NCI-H1048 (cell line): ENCODE measurements at places on chromosomes 1 and 21.

DNA sequence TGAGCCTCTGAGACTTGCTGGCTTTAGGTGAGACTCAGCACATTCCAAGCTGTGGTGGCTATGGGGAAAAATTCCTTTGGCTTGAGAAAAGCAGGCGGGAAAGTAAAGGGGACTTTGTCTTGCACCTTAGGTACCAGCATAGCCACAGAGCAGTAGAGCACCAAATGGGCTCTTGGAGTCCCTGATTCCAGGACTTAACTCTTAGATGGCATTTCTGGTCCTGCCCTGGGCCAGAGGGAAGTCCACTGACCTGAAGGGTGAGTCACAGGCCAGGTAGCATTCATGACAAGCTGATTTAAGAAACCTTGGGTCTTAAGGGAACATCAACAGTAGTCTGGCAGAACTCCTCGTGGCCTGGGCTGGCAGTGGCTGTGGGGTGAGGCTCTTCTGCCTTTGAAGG lies 344.7 kb downstream of the DUSP10 start:
- DNase-seq = no peak

DNA sequence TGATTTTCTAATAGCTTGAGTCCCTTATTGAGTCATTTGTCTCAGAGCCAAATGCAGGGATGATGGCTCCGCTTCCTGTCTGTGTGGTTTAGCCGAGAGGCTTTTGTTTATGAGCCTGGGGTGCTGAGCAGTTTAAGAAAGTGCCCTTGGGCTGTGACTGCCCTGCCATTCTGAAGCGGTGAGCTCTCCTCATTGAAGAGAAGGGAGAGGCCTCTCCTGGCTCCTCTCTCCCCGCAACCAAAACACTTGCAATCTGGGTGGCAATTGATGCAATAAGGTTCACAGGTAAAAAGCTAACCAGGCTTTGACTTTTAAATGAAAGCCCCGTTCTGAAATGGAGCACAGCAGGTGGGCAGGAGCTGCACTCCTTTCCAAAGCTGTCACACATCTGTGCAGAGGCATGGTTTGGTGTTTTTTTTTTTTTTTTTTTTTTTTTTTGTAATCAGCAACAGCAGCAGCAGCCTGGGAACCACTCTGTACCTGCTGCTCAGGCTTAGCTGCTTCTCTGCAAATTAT lies 403.7 kb downstream of the SIPA1L2 start:
- no peak for DNase-seq

DNA sequence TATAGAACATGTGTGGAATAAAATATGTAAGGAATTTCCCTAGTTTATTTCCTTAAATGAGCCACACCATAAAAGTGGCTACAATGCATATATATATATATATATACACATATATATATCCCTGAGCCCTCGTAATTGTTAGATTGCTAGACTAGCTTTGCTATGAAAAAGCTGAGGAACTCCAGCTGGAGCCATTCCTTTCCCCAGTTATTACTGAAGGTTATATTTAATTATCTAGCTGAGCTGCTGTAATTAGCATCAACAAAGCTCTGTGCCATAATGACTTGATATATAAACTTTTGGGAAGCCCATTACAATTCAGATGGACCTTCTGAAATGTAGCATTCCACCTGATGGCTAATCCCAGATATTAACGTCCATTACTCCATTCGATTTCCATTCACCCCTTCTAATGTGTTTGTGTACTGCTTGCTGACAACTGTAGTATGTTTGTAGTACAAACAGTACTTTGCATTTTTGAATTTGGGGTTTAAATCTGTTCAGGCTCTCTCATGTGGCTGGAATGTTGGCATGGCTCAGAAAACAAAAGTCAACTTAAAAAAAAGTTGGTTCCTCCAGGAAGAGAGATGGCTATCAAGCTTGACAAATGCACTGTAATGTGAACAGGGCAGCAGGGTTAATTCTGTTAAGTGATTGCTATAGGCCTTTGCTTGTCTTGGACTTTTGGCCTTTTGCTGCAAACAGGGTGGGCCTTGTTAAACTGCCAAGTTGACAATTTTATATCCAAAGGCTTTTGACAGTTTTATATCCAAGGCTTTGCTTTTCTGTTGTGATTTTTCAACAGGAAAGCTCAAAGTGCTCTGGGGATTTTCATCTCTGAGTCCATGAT lies 170.0 kb downstream of the LTN1 start:
- DNase-seq = no peak

DNA sequence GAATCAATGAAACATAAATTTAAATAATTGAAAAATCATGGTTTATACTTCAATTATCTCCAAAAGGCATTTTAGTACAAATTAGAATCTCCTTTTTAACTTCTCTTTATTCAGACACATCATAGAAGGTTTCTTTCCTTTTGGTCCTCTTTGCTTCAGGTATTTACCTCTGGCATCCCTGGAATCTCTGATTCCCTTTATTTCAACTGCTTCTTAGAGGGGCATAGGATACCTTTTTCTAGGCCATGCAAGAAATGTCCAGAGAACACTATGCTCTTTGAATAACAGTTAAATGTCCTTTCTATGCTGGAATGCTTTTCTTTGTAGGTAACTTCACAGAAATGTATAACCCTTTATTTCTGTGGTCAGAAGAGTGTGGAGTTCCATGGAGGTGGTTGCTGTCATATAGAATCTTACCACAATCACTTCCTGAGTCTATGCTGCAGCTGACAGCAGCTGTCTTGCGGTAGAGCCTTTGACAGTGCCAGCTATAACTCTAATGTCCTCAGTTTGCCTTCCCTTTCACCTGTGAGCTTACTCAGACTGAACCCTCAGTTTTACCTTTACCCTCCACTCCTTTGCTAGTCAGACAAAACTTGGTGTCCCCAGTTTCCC lies 8.6 kb downstream of the LAMC2 start:
- DNase-seq = no peak

DNA sequence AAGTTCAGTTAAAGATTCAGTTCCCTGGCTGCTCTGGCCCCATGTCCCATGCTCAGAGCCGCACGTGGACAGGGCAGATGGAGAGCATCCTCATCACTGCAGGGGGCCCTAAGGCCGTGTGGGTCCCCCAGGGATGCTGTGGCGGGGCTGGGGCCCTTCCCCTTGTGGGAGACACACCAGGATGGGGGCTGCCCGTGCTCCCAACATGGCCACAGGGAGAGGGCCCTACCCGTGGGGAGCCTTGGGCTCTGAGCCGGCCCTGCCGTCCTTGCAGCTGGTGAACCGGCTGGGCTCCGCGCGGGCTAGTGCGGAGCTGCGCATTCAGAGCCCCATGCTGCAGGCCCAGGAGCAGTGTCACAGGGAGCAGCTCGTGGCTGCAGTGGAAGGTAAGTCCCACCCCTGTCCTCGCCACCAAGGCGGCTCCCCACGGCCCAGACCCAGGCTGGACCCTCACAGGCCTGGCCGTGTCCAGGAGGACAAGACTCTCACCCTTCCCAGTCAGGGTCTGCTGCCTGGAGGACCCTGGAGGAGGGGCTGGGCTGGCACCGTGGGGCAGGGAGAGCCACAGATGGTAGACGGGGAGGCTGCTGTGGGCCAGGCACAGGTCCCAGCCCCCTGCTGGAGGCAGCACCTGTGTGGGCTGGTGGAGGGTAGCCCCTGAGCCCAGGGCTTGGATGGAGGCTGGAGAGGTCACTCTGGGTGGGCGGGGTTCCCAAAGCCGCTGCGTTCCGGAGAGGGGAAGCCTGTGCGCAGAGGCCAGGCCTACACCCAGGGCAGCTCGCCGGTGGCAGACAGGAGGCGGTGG lies 53.8 kb downstream of the TRIM11 start:
- no peak for DNase-seq

- DNase-seq = no peak
Observed at GRCh38 chr1:10903821-10904220, 107.4 kb upstream of the CASZ1 start.

- DNase-seq = no peak
Observed at GRCh38 chr1:241810769-241811405, 37.1 kb upstream of the EXO1 start.

GRCh38 chr1:51671527-51672325 lies 54.8 kb downstream of the OSBPL9 start:
- no peak for DNase-seq

- DNase-seq = no peak
Observed at GRCh38 chr1:66312271-66312990, 221.5 kb upstream of the SGIP1 start.

DNA sequence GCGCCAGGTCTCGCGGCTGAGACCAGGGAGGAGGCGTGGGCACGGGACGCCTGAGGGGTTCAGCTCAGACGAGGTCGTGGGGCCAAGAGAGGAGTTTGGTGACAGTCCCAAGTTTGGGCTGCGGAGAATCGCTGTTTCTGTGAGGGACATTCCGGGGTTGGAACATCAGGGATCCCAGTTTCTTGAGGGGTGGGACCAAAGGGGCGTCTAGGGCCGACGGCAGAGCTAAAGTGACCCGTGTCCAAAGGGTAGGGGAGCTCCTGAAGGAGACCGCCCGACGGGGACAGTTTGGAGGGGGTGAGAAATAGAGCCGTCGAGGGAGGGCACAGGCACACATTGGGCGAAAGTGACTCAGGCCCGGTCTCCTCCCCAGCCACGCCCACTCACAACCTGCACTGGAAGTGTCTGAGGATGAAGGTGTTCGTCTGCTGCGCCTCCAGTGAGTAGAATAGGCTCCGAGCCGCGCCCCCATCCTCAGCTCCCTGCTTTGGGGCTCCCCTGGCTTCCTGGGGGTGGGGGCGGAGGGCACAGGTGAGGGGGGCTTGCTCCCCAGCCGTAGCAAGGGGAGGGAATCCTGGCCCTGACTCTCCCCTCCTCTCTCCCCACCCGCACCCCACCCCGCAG lies 7.0 kb downstream of the EFNA3 start:
- DNase-seq = no peak

DNA sequence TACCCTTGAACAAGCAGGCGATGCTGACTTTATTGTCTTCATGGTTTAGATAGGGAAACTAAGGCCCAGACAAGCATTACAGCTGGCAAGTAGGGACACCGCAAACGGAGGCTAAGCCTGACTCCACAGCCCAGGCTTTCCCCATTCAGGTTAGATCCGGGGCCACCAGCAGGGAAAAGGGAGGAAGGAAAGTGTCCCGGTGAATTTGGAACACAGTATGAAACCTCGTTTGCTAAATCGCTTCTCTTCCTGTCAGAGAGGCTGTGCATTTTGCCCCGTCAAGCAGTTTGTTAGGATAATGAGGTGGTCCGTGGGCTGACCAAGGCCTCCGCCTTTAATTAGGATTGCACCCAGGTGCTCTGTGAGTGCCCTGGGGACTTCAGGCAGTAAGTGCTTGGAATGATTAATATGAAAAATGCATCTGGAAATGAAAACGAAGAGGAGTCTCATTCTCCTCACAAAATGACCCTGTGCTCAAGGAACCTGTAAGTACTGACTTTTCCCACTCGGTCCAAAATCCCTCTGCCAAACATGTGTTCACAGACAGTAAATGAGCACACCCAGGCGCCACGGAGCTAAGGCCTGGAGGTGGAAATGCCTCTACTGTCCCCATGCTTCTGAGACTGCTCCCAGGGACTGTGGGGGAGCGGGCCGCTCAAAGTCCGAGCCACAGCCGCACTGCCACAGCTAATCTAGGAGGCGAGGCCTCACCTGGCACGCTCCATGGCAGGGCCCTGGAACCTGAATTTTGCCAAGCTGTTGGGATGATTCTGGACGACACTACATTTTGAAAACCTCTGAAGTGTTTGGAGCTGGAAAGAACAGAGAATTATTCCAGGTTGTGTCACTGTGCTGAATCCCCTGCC lies 234.1 kb downstream of the SDCCAG8 start:
- DNase-seq = no peak

- DNase-seq = no peak
Observed at GRCh38 chr1:21517161-21517589, 8.0 kb downstream of the ALPL start.

DNA sequence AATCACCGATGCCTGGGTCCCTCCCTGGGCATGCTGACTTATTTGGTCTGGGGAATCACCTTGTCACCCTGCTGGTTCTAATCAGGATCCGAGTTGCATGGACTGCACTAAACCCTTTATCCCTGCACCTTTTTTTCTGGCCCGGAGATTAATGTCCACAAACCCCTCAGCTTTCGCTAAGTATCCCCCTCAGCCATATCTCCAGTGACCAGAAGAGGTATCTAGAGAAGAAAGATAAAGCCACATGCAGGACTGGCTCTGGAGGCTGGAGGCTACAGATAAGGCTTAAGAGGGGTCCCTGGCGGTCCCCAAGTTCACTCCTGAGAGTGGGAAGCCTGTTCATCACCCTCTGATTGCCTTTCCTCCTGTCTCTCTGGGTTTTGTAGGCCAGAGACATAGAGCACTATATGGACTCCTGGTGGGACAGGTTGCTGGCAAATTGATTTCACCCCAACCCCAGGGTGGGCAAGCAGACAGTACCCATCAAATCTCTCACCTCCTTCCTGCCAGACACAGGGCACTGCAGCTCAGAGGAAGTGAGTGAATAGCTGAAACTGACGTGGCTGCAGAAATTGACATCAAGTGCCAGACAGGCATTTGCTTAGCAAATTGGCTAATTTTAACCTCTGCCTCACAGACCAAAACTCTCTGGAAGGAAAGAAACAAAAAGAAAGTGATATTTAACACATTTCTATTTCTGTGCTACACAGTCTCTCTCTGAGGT lies 38.8 kb downstream of the HMGB4 start:
- DNase-seq = no peak

DNA sequence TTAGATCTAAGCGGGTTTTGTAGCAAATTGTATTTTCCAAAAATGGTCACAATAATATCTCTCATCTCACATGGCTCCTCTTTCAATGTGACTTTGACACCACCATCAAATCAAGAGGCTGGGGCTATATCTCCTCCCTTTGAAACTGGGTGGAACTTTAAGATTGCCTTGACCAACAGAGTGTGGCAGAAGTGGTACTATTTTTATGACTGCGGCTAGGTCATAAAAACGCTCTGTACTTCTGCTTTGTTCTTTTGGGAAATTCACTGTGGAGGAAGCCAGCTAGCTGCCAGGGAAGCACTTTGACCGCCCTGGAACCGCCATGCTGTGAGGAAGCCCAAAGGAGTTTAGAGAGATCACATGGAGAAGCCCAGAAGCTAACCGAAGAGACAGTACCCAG lies 50.7 kb upstream of the ACOT11 start:
- no peak for DNase-seq
